ENCODE measurements at places on chromosomes 2 and 18.

DNA sequence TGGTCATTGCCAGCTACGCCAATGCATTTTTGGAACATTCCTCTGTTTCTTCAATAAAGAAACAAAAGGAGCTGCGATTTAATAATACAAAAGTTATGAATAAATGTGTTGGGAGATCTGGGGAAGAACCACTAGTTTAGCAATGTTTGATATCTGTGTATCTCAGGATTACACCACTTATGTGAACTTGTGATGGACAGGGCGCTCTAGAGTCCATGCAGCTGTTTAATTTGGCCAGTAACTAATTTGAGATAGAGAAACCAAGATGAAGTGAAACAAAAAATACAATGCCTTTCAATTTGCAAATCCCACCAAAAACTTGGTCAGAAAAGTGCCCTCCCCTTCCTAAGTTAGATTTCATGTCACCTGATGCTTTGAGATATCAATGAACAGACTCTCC lies 6.8 kb upstream of the DCDC2C start:
- no peak for DNase-seq

GRCh38 chr2:66301022-66301766 lies 133.7 kb upstream of the MEIS1 start:
- DNase-seq: no peak

GRCh38 chr18:49510393-49511115 lies 23.5 kb upstream of the C18orf32 start:
- DNase-seq: peak; percentile 12

DNA sequence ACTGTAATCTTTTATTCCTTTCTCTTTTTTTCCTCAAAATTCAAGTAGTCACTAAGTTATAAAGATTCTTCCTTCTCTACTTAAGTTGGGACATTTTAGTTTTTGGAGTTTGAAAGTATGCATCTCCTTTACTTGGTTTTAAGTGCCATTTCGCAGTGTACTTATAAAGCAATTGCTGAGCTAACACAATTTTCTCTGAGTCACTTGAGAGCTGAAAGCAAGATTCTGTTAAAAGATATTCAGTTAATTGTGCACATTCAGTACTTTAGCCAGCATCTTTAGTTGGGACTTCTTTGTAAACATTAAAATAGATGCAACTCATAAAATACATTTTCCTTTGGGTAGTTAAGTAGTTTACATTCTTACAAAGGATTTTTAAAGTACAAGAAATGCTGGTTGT lies 136.0 kb downstream of the GFPT1 start:
- DNase-seq: no peak
